ENCODE measurements at places on chromosomes 13 and 19.
A peak's percentile ranks its signal among the peaks of the same experiment; 100 is the strongest.

- no peak for DNase-seq
Measured at GRCh38 chr13:99741960-99742359, 229.6 kb downstream of the ZIC5 start.

DNA sequence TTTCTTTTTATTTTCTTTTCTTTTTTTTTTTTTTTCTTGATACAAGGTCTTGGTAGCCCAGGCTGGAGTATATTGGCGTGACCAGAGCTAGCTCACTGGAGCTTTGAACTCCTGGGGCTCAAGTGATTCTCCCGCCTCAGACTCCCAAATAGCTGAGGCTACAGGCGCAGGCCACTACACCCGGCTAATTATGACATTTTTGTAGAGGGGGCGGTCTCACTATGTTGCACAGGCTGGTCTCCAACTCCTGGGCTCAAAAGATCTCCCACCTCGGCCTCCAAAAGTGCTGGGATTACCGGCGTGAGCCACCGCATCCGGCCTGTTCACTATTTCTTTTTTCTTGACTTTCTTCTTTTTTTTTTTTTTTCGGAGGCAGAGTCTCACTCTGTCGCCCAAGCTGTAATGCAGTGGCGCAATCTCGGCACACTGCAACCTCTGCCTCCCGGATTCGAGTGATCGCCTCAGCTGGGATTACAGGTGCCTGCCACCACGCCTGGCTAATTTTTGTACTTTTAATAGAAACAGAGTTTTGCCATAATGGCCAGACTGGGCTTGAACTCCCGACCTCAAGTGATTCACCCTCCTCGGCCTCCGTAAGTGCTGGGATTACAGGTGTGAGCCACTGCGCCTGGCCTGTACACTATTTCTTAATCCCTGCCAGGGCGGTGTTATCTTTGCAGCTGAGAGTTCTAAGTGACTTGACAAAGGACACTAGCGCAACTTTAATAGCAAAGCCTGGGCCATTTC lies 37.1 kb upstream of the LSM14A start:
- DNase-seq: no peak

GRCh38 chr19:30711296-30711695 lies 339.1 kb downstream of the ZNF536 start:
- no peak for DNase-seq

- DNase-seq: no peak
Measured at GRCh38 chr19:50362656-50363424, 2.6 kb downstream of the NAPSA start.

- DNase-seq: peak; percentile 96
Measured at GRCh38 chr19:5186293-5187050, 154.1 kb downstream of the PTPRS start.

GRCh38 chr13:39895254-39895653 lies 239.8 kb downstream of the COG6 start:
- DNase-seq: peak; percentile 79

DNA sequence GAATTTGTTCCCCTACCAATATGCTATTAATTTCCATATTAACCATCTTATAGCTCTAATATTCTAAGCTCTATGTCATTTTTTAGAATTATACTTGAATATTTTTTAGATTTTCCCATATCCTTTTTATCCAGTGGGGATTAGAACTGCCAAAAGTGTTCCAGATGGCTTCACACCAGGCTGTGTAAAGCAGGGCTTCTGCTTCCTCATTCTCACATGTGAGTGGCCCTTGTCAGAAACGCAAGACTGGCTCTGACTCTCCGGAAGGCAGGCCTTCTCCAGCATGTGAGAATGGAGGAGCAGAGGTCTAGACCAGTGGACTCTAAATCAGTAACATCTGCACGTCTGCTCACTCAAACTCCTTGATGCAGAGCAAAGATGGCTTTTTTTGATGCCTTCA lies 650.1 kb downstream of the FGF9 start:
- DNase-seq: no peak

DNA sequence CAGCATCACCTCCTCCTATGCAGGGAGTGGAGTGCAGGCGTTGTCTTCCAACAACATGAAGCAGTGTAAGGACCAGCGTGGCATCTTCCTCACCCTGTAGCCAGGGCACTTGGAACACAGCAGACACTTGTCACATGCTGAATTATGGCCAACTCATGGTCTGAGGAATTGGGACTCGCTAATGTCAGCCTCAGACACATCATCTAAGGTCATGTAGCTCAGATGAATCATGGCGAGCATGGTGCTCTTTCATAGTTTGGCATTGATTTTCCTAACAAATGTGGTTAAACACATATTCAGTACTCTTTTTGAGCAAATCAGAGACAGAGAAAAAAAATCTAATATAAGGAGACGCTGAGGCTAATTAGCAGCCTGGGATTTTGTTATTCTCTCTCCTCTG lies 99.6 kb upstream of the SGCG start:
- no peak for DNase-seq

- no peak for DNase-seq
Measured at GRCh38 chr13:112160558-112160957, 93.6 kb downstream of the SOX1 start.

DNA sequence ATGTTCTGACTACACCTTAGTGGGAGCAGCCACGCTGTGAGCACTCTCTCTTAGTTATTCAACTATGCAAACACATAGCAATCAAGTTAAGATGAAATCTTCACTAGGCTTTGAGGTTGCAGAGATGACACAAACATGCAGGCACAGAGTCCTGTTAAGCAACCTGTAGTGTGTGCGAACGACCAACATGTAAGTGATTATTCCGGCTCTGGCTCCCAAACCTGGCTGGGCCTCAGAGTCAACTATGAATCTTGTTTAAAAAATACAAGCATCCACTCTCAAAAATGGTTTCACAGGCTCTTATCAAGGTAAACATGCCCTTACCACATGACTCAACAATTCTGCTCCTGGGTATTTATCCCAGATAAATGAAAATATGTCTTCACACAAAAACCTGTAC lies 91.4 kb downstream of the IRS2 start:
- DNase-seq: no peak

- DNase-seq: no peak
Measured at GRCh38 chr19:35253316-35254286, 4.8 kb downstream of the LSR start.

- no peak for DNase-seq
Measured at GRCh38 chr13:72804301-72804700, 22.4 kb downstream of the PIBF1 start.

DNA sequence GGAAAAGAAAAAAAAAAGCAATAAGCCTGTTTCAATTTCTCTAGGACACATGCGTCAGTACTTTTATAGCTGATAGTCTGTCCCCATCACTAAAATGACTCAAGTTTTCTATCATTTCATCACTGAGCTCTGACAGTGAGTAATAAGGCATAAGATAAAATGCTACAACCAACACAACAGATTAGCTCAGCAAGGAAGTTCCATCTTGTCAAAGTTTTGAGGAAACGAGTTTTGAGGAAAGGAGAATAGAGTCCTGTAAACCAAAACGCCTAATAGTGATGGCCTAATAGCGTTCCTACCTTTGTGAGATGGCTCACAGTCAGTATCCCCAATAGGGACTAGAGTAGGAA lies 145.1 kb downstream of the LACC1 start:
- DNase-seq: no peak

DNA sequence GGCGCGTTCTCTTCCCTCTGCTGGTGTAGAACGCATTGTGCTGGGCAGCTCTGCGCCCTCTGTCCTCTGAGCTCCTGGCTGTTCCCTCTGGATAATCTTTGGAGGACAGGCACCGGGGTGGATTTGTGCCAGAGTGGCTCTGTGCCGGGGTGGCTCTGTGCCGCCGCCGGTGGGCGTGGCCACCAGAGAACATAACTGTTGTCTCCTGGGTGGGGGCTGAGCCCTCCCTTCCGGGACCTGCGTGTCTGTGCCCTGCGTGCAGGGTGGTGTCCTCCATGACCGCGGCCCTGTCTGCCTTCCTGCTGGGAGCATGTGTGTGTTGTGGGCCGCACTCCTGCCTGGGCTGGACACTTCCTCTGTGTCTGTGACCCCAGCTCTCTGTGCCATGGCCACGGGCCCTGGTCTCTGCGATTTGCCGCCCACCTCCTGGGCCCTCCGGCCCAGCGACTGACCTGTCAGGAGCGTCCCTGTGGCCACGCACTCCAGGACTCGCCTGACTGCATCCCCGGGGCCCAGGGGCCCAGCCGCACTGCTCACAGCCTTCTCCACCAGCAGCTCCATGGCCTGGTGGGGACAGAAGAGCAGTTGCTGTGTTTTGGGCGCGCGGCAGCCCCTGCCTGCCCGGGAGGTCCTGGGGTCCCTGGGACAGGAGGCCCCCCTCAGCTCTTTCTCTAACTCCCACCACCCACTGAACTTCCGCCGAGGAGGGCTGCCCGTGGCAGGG lies 22.4 kb upstream of the MATK start:
- no peak for DNase-seq

DNA sequence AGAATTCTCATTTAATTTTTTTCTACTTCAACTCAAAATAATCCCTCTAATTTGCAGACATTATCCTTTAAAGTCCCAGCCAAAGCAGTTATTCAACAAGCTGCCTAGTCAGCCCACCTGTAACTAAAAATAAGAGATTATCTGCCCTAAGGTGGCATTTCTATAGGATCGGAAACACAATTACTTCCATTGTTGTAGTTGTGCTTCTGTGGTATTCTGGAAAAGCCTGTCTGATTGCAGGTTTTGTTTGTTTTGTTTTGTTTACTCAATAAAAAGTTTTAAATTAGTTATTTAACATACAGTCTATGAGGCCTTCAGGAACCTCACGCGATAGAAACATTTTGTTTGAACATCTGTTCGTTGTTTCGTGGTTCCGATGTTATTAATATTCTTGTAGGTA lies 101.0 kb downstream of the ZIC5 start:
- DNase-seq: no peak

- DNase-seq: peak; percentile 84
Measured at GRCh38 chr13:49669735-49670309, 21.5 kb downstream of the EBPL start.

DNA sequence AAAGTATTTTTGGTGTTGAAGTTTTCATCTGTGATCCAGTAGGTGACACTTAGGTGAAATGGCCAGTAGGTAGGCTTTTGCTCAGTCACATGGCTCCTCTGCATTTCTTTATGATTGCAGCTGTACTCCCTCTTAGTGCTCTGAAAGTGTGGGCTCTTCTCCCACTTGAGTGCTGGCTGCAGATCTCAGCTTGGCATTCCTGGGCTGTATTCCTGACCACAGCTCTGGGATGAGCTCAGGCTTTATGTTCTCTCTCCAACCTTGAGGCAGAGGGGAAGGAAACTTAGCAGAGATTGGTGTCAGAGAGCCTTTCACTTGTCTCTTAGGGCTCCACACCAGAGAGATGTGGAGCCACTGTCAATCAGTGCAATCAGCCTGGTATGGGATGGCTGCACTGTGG lies 254.3 kb downstream of the NDFIP2 start:
- DNase-seq: peak; percentile 61

DNA sequence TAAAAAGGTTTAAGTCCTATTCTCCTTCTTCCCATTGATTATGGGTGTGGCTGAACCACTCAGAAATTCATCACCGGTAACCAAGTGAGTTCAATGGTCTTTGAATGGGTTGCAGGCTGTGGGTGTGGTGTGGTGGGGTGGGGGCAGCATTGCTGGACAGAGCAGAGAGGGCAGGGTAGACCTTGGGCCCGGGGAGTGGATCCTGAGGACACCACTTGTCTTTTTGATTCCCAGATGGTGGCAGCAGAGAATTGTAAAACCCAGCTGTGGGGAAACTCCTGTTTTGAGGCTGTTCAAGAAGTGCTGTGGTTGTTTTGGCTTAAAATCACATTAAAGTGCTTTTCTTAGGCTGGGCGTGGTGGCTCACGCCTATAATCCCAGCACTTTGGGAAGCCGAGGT lies 45.8 kb upstream of the RGCC start:
- peak; percentile 66 for DNase-seq

GRCh38 chr19:3398114-3398899 lies 31.9 kb downstream of the NFIC start:
- peak; percentile 69 for DNase-seq

DNA sequence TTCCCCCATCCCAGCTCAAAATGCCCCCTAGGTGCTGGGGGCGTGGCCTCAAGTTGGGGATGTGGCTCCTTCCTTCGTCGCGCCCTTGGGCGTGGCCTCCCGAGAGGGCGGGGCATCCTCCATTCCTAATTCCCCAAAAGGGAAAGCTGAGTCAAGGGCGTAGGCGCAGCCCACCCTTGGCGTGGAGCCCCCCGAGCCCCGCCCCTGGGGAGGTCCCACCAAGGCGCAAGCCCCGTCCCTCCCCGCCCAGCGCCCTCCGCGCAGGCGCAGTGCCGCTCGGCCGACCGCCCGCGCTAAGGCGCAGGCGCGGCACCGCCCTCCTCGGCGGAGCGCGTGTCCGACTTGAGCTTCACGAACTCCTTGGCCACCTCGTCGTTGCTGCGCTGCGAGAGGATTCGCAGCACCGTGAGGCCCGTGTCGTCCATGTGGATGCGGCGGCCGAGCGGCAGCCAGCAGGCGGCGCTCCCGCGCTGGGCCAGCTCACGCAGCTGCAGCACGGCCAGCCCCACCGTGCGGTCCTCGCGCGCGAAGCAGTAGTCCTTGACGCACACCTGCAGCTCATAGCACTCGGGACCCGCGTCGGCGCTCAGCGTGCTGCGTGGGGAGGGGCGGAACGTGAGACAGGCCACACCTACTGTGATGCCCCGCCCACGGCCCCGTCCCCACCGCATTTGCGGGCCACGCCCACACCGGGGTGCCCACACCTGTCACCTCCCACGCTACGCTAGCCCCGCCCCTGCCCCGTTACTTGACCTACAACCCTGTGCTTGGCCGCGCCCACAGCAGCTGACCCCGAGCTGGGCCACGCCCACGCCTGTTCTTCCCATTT lies 50.5 kb downstream of the COLGALT1 start:
- peak; percentile 60 for DNase-seq

DNA sequence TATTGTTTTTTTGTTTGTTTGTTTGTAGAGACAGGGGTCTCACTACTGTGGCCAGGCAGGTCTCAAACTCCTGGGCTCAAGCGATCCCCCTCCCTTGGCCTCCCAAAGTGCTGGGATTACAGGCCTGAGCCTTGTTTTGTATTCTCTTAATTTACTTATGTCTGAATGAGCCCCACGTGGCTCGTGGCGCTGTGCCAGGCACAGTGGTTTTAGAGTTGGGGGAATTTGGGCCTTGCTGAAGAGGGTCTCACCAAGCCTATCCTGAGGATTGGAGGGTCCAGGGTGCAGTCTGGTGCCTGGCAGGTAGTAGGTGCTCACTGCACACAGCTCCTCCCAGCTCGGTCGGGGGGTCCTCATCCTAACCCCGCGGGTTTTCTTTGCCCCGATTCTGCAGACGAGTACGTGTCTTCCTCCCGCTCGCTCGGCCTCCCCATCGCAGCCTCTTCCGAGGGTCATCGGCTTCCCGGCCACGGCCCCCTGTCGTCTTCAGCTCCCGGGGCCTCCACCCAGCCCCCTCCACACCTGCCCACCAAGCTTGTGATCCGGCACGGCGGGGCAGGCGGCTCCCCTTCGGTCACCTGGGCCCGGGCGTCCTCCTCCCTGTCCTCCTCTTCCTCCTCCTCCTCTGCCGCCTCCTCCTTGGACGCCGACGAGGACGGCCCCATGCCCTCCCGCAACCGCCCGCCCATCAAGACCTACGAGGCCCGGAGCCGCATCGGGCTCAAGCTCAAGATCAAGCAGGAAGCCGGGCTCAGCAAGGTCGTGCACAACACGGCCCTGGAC lies 12.1 kb upstream of the EHD2 start:
- DNase-seq: no peak
